ENCODE measurements at places on chromosomes 5 and 9. TPM values are rescaled to one million over a fixed set of nuclear protein-coding genes. Genes with fewer than 3 reads are reported as not detected.

The KCNIP1 gene
- total RNA-seq, result not detected

The MARCHF3 gene
- 54.2 TPM for total RNA-seq

The LCN6 gene
- not detected for total RNA-seq

The DHFR gene
- total RNA-seq, result 39.7 TPM

The SLCO6A1 gene
- total RNA-seq, result not detected

The PAPPA gene
- 1.8 TPM for total RNA-seq

The ACTBL2 gene
- under 0.01 TPM for total RNA-seq

The RUFY1 gene
- total RNA-seq, result 47.4 TPM

The FAM193B gene
- 11.7 TPM for total RNA-seq

The BRD3 gene
- 9.3 TPM for total RNA-seq

The RASGRF2 gene
- 15.3 TPM for total RNA-seq

The C5orf46 gene
- total RNA-seq, result 1.1 TPM

The HMCN2 gene
- 0.15 TPM for total RNA-seq

The SLC25A2 gene
- 0.15 TPM for total RNA-seq

The LURAP1L gene
- 3.9 TPM for total RNA-seq

The SHC3 gene
- 1.9 TPM for total RNA-seq

The IFNA2 gene
- total RNA-seq, result not detected

The AHRR gene
- 12.3 TPM for total RNA-seq

The TMEM252 gene
- not detected for total RNA-seq

The GAS1 gene
- 0.76 TPM for total RNA-seq

The ANKRD33B gene
- total RNA-seq, result 7.4 TPM

The DRD1 gene
- total RNA-seq, result not detected

The CKMT2 gene
- not detected for total RNA-seq

The INSYN2B gene
- 5.5 TPM for total RNA-seq

The RANBP6 gene
- total RNA-seq, result 64.1 TPM

The PCDHGC5 gene
- total RNA-seq, result not detected

The ORM2 gene
- not detected for total RNA-seq

The PLPPR1 gene
- total RNA-seq, result 2.3 TPM

The CCNJL gene
- 6.2 TPM for total RNA-seq

The PCDHA10 gene
- 0.15 TPM for total RNA-seq

The OLFML2A gene
- 0.32 TPM for total RNA-seq

The CCDC192 gene
- not detected for total RNA-seq

The PCA3 gene
- total RNA-seq, result under 0.01 TPM

The GOLGA2 gene
- total RNA-seq, result 66.3 TPM

The SPINK6 gene
- not detected for total RNA-seq

The IL13 gene
- total RNA-seq, result not detected

The TNC gene
- total RNA-seq, result 4.6 TPM

The OBP2B gene
- not detected for total RNA-seq
